Effector memory CD4-positive, alpha-beta T cell (primary cell): ENCODE measurements at places on chromosomes 5 and 9.

GRCh38 chr5:7181841-7182240 lies 214.1 kb upstream of the ADCY2 start:
- DNase-seq: no peak

DNA sequence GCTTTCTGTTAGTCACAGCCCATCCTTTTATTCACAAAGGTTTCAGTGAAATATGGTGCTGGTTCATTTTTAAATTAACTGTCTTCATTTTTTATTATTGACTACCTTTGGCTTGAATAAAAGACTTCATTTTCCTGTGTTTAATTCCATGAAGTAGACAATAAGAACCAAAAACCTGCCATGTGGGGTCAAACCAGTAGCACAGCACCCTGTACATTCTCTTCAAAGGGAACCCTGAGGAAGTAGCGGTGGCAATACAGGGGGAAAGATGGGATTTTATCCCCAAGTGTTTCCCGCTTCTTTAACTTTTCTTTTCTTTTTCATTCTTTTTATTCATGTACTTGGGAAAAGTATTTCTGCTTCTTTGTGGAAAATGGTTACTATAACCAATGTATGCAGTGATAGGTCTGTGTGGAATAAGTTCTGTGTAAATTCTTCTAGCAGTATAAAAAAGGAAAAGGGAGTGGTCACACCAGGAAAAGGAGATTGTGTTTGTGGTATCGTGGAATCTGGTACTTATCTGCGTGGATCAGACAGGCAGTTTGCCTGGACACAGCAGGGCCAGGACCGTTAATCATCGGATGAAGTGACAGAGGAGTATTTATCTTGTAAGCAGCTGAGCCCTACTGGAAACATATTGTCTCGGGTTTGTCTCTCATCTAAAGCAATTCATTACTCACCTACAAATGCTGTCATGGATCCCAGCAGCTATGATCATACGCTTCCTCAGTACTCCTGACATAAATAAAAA lies 94.2 kb downstream of the PPIC start:
- no peak for DNase-seq

DNA sequence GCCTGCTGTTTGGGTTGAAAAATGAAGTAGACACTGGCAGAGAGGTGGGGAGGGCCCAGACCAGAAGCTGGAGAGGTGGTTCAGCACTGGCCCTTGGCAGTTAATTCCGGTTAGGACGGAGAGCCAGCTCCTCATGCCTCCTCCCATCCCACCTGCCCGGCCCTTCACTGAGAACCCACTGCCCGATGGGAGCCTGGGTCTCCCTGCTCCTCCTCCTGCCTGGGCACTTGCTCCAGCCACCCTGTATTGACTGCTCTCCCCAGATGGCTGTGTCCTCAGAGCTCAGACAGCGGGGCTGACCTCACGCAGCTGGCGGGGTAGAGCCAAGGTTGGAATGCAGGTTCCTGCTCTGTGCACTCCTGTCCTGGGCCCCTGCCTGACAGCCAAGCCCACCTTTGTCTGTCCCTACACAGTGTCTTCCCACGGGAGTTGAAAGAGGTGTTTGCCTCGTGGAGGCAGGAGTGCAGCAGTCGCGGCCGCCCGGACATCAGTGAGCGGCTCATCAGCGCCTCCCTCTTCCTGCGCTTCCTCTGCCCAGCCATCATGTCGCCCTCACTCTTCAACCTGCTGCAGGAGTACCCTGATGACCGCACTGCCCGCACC lies 114.7 kb downstream of the DAB2IP start:
- DNase-seq: no peak

DNA sequence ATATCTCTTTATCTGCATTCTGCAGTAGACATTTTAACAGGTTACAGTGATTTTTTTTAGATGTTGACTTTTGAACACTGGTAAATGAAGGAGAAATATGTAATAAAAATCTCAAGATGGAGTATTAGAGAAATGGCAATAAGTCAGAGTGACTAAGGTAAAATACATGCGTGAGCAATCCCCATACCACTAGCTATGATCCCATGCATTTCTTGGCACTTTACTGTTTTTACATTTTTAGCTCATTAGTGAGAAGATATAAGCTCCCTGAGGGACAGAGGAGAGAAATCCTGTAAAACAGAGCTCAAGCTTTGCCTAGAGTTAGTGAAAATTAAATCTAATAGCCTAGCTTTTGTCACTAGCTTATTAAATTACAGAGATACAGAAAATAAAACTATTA lies 181.9 kb upstream of the TRPM3 start:
- DNase-seq: no peak

DNA sequence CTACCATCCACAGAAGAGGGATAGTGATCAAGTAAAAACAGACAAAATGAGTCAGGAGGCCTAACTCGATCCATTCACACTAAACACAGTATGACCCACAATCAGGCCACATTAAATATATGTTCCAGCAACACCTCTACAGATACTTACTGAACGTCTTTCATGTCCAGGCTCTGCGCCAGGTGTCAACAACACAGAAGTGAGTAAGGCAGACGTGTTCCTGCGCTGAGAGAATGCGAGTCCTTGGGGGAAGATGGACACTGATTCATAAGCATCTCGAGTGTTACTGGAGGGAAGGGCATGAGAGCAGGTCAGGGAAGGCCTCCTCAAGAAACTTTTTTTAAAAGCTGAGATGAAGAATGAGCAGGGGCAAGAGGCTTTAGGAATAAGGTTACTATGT lies 164.3 kb upstream of the CLINT1 start:
- DNase-seq: no peak

GRCh38 chr5:56881571-56881970 lies 27.8 kb upstream of the SETD9 start:
- no peak for DNase-seq

- DNase-seq: no peak
These were observed 349.1 kb upstream of the DAP start for GRCh38 chr5:11110128-11110527.

GRCh38 chr9:21104787-21105186 lies 27.0 kb upstream of the IFNB1 start:
- no peak for DNase-seq

DNA sequence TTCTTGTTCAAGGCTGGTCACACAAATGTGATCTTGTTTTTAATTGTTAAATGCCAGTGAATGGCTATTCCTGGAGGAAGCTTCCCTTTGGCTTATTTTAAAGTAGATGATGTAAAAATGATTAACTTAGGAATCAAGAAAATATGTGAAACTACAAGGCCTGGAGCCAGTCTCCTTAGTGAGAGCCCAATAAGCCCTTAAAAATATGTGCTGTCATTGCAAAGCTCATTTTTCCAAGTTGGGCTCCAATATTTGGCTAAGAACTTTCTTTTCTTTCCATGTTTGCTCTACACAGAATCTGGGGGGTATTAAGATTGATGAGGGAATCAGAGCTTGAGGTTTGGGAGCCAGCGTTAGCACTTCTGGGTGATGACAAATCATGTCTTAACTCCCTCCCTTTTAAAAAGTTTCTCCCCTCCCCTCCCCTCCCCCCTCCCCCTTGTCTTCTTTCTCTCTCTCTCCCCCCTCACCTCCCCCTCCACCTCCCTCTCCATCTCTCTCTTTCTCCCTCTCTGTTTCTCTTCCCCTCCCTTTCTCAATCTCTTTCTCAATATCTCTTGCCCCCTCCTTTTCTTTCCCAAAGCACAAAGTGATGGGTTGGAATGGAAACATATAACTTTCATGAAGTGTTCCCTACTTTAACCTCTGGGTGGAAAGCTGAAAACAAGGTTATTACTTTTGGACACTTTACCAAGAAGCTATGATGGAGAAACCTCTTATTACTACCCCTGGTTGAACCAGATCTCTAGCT lies 86.0 kb downstream of the FBXL7 start:
- no peak for DNase-seq

DNA sequence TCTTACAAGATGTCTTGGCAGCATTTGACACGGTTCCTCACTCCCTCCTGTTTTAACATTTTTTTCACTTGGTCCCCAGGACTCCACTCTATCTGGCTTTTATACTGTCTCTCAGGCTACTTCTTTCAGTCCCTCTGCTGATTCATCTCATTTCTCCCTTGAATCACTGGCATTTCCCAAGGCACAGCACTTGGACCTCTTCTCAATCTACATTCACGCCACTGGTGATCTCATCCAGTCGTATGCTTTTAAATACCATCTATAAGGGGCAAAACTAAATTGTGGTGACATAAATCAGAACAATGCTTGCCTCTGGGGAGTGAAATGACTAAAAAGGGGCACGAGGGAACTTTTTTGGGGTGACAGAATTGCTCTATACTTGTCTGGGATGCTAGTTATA lies 47.1 kb downstream of the MAPKAP1 start:
- no peak for DNase-seq

DNA sequence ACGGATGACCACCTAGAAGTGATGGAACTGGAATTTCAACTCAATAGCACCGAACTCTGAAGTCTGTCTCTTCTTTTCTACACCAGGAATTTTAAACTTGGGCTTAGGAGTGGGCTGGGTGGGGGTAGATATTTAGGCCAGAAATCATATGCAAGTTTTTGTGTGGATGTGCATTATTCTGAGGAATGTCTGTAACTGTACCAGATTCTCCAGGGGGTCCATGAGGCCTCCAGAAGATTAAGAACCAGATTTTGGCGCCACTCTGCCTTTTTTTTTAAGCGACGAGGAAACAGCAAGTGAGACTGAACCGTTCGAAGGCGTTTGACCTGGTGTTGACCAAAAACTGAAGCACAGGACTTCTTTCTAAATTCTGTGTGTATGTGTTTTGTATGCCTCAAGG lies 88.8 kb upstream of the TTC23L start:
- DNase-seq: no peak

- DNase-seq: no peak
These were observed 49.2 kb upstream of the FBXL17 start for GRCh38 chr5:108430931-108431608.

DNA sequence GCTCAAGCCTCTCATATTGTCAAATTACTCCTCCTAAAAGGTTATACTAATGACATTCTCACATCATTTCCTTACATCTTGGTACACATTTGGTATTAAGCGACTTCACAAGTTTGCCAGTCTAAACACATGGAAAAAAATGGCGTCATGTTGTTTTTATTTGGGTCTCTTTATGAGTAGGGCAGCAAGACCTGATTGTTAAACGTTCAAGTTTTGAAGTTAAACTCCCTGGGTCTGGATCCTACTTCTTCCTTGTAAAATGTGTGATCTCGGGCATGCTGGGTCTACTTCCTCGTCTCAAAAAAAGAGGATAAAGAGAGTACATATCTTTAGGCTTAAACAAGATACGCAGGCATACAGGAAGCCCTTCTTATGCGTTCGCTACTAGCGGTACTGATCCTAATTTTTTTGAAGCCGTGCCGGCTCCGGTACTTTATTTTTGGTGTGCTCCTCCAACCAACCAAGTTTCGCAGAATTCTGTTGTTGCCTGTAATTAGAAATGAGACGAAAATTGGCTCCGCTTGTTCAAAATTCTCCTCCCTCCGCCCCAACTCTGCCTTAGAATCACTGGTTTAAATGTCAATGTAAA lies 596 bp upstream of the CDC37L1 start:
- no peak for DNase-seq

DNA sequence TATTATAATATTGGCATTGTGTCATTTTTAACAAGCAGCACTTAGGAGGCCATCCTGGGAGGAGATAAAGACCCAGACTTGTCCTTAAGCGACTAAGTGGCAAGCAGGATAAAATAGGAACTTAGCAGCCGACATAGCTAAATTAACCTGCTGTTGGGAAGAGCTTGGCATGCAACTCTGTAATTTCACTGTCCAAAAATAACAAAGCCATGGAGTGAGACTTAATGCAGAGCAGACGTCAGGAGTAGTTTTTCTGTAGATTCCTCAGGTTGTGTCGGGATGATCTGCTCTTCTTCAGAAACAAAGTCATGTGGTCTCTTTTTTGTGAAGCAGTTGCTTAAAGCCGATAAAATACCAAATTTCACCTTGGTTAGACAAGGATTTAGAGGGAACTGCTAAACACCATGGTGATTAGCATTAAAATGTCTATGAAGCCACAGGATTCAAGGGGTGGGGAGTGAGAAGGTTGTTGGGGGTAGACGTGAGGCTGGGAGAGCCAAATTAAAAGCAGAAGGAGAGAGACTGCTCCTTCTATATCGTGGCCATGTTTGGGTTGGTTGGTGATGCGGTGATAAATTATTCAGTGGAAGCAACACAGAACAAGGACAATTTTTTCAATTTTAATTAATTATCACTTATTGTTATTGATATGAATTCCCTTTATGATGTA lies 303.0 kb downstream of the CSNK1G3 start:
- no peak for DNase-seq

GRCh38 chr5:95900383-95900958 lies 61.2 kb downstream of the ELL2 start:
- DNase-seq: no peak

DNA sequence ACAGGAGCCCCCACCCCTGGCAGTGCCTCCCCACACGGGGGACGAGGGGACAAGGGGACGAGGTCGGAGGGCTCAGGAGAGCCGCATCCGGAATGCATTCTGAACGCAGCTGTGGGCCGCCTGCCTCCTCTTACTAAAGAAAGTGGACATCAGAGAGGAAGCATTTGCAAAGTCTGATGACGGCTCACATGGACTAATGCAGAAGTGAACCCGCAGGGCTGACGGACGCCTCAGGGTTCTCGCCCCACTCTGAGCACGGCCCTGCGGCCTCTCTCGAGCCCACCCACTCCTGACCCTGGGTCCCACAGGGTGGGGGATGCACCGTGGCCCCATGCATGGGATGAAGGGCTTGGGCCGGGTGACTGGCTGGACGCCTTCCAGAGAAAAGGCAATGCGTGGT lies 5.9 kb downstream of the LPCAT1 start:
- DNase-seq: no peak

GRCh38 chr5:160169326-160169725 lies 50.1 kb upstream of the PWWP2A start:
- DNase-seq: no peak

- no peak for DNase-seq
These were observed 84.9 kb downstream of the IZUMO3 start for GRCh38 chr9:24460781-24461180.

- no peak for DNase-seq
These were observed 53.2 kb downstream of the MVB12B start for GRCh38 chr9:126379661-126380360.

DNA sequence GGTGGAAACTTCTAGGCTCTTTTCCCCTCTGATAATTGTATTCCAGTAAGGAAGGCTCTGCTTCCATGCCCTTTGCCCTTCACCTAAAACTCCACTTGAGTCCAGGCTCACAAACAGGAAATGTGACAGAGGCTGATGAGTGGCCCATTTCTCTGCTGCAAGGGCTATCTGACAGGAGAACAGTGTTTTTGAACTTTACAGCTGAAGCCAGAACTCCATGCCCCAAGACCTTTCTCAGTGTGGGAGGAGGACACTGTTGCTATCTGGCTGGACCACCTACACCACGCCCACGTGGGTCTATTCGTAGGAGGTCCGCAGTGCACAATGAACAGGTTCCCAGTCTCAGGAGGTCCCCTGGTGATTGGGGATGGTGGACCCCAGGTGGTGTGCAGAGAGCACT lies 13.6 kb downstream of the GGTA1 start:
- no peak for DNase-seq

DNA sequence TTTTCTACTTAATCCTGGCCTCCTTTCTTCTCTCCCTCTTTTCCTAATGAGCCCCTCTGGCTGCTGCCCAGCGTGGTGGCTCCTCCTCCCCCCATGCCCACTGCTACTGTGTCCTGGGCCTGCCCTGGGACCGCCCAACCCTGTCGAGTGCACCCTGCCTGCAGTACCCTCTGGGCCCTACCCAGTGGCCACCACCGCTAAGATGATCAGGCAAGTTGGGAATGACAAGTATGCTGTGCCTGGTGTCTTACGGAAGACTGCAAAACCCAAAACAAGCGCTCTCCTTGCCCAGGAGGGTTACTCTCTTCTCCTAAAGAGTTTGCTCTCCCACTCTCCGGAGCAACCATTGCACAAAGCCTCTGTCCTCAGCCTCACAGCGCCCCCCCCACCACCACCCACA lies 273.7 kb downstream of the SYK start:
- DNase-seq: no peak

GRCh38 chr5:169647566-169647965 lies 10.5 kb downstream of the DOCK2 start:
- no peak for DNase-seq
